ENCODE measurements at places on chromosomes 5 and 9. TPM values are rescaled to one million over a fixed set of nuclear protein-coding genes. Genes with fewer than 3 reads are reported as not detected.

- DNase-seq = no peak
- H3K27me3 ChIP-seq = no peaks in the 10 kb centered on the region
- H3K27ac ChIP-seq = no peak overlapping the region
- H3K36me3 ChIP-seq = no peaks in the 10 kb centered on the region
- no peak overlapping the region for H3K4me3 ChIP-seq
- H3K4me1 ChIP-seq = no peaks in the 10 kb centered on the region
These were observed 779.3 kb upstream of the ACO1 start for GRCh38 chr9:31605164-31605563.

- H3K4me3 ChIP-seq = no peak overlapping the region
- no peak for DNase-seq
- H3K4me1 ChIP-seq = peaks cover 27% of the 10 kb centered on the region
- no peaks in the 10 kb centered on the region for H3K36me3 ChIP-seq
- H3K27ac ChIP-seq = no peak overlapping the region
These were observed 138.5 kb downstream of the DCP2 start for GRCh38 chr5:113115061-113115460.

DNA sequence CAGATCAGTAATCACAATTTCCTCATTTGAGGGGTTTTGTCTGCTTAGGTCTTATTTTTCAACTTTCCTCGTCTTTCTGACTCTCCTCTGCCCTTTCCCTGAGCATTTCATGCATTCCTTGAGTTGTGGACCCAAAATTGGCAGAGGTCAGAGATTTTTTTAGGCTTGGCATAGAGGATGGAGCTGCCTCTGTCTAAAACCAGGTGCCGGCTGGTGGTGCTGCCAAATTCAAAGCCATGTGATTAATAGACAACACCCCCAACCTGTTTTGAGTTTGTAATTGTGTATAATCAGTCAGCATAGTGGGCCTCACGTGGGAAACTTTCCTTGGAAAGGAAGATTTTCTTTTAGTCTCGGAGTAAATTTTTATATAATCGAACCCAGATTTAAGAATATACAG, 39.6 kb downstream of the TJP2 start:
- no peaks in the 10 kb centered on the region for H3K27me3 ChIP-seq
- peaks cover 2% of the 10 kb centered on the region for H3K4me1 ChIP-seq
- no peak overlapping the region for H3K27ac ChIP-seq
- no peak overlapping the region for H3K4me3 ChIP-seq

DNA sequence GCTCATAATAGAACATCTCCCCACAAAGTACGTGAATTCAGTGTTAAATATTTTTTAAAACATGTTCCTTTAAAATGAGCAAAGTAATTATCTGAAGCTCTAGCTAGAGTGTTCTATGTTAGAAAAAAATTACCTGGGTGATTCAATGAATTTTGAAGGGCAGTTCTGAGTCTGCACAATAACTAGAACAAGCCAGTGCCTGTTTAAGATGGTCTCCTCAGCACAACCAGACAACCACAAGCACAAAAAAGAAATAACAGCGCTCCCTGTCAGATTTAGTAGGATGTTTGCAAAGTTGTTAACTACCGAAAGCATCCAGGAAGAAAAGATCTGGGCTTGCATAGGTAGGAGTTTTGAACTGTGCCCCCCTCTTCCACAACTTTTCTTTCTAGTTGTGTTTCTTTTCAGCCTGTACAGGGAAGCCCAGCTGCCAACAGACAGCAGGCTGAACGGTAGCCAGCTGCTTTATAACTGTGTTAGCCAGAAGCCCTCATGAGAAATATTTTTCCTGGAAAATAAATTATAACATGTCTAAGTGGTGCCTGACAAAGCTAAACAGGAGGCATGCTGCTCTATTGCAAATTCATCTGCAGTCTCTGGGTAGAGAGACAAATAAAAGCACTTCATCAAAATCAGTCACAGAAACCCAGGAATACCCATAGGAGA, 1026.9 kb downstream of the MAT2B start:
- no peaks in the 10 kb centered on the region for H3K36me3 ChIP-seq
- no peak overlapping the region for H3K4me3 ChIP-seq
- no peaks in the 10 kb centered on the region for H3K27me3 ChIP-seq
- peaks cover 8% of the 10 kb centered on the region for H3K4me1 ChIP-seq
- peak overlapping the region; percentile 47 for H3K27ac ChIP-seq

GRCh38 chr5:148923023-148923422, 96.6 kb downstream of the ADRB2 start:
- no peaks in the 10 kb centered on the region for H3K36me3 ChIP-seq
- no peak for DNase-seq
- H3K27me3 ChIP-seq = peaks cover 2% of the 10 kb centered on the region
- no peak overlapping the region for H3K27ac ChIP-seq
- H3K4me3 ChIP-seq = no peak overlapping the region
- no peaks in the 10 kb centered on the region for H3K4me1 ChIP-seq

DNA sequence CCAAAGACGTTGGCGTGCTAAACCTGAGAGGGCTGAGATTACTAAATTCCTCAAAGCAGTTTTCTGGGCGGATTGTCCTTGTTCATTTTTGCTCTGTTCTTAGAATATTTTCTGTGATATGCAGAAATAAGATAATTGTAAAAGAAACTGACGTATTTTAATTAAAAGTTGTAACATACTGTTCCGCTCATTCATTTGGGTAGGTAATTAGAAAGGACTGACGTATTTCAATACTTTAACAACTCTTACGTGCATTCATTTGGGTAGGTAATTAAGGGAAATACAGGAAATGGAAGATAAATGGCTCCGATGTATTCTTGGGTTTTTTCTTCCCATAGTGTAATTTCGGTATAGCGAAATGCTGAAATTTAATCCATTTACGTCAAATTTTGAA, 1.1 kb downstream of the OSTF1 start:
- peaks cover 9% of the 10 kb centered on the region for H3K4me1 ChIP-seq
- no peaks in the 10 kb centered on the region for H3K27me3 ChIP-seq
- DNase-seq = no peak
- H3K27ac ChIP-seq = peak overlapping the region; percentile 96
- no peaks in the 10 kb centered on the region for H3K36me3 ChIP-seq

DNA sequence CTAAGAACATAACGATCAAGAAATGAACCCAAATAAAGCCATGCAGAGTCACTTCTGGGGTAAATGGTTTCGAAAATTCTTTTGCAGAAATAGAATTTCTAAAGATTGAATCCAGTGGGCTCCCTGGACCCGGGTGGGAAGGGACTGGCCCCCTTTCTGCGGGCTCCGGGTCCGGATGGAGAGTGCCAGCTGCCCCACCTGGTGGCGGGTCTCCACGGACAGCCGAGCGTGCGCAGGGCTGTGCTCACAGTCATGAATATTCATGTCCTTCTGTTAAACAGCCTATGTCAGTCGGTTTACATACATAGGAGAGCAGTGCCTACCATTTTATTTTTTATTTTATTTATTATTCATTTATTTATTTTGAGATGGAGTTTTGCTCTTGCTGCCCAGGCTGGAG, 4.7 kb upstream of the PPP1R26 start:
- peaks cover 27% of the 10 kb centered on the region for H3K27me3 ChIP-seq
- no peak overlapping the region for H3K4me3 ChIP-seq
- peaks cover 14% of the 10 kb centered on the region for H3K4me1 ChIP-seq
- H3K27ac ChIP-seq = no peak overlapping the region
- no peak for DNase-seq

- no peak for DNase-seq
- peaks cover 9% of the 10 kb centered on the region for H3K27me3 ChIP-seq
- H3K36me3 ChIP-seq = no peaks in the 10 kb centered on the region
- peaks cover 17% of the 10 kb centered on the region for H3K4me1 ChIP-seq
- peak overlapping the region; percentile 82 for H3K4me3 ChIP-seq
- peak overlapping the region; percentile 95 for H3K27ac ChIP-seq
These were observed 1.1 kb upstream of the LPAR1 start for GRCh38 chr9:111039231-111039906.

- H3K36me3 ChIP-seq = peaks cover 3% of the 10 kb centered on the region
- peaks cover 6% of the 10 kb centered on the region for H3K4me1 ChIP-seq
- peak overlapping the region; percentile 62 for H3K27ac ChIP-seq
- no peaks in the 10 kb centered on the region for H3K27me3 ChIP-seq
These were observed 70.8 kb upstream of the LPCAT1 start for GRCh38 chr5:1594357-1595106.

DNA sequence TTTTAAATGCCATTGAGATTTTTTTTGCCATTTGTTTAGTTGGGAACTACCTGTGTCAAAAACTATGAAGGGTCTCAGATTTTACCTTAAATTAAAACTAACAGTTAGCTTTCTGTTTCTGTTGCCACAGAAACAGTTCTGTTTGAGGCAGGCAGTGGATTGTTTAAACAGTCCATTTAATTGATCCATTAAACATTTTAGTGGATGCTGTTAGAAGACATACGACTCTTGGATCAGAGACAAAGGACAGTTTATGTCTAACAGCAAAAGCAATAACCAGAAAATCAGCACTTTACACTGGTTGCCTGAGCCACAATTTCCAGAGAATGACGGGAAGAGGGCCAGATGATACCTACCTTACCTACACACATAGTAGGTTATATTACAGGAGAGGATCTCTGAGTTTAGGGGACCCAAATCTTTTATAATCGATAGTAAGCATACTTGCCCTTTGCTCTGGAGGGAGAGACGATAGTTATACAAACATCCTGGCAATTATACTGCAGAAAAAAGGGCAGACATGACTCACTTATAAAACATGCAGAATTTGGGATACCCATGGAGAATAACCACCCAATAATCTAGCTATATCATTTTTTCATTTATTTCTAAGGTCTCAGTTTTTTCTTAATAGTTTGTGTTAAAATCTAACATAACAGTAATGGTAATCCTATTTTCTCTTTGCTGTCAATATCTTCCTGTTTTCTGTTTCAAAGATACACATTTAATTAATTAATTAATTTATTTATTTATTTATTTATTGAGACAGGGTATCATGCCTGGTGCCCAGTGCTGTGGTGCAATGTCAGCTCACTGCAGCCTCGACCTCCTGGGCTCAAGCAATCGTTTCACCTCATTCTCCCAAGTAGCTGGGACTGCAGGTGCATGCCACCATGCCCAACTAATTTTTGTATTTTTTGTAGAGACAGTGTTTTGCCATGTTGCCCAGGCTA, 136.7 kb upstream of the TNFAIP8 start:
- no peak for DNase-seq
- no peaks in the 10 kb centered on the region for H3K27me3 ChIP-seq
- H3K36me3 ChIP-seq = peaks cover 4% of the 10 kb centered on the region
- no peak overlapping the region for H3K4me3 ChIP-seq
- no peaks in the 10 kb centered on the region for H3K4me1 ChIP-seq
- H3K27ac ChIP-seq = no peak overlapping the region

Gene PDGFRB
- 109 TPM for total RNA-seq

Gene FOXD4
- total RNA-seq = 0.58 TPM

Gene INSL4
- total RNA-seq = not detected

Gene VLDLR
- 18.9 TPM for total RNA-seq

- H3K27me3 ChIP-seq = no peaks in the 10 kb centered on the region
- DNase-seq = no peak
- H3K36me3 ChIP-seq = peaks cover 19% of the 10 kb centered on the region
- H3K27ac ChIP-seq = no peak overlapping the region
- H3K4me3 ChIP-seq = no peak overlapping the region
- H3K4me1 ChIP-seq = no peaks in the 10 kb centered on the region
These were observed 27.4 kb upstream of the FAM120AOS start for GRCh38 chr9:93480728-93481324.

Gene SLC36A2
- 0.04 TPM for total RNA-seq

- no peak overlapping the region for H3K27ac ChIP-seq
- H3K4me1 ChIP-seq = no peaks in the 10 kb centered on the region
- no peaks in the 10 kb centered on the region for H3K36me3 ChIP-seq
- DNase-seq = no peak
These were observed 166.4 kb downstream of the FAM170A start for GRCh38 chr5:119795768-119796167.

DNA sequence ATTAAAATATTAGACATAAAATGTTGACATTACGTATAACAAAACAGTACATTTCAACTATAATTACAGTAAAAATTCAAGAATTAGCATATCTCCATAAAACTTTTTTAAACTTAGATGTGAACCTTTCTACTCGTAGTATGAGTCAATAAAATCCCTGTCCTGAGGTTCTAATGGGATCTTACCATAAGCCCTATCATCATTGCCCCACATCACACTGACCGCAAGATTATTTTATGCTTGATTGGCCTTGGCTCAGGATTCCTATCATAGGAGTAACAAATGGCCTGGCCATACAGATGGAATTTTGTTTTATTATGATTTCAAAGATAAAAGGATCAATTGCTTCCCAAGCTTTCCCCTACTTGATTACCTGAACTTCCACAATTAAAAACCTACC, 238.3 kb downstream of the MEF2C start:
- DNase-seq = no peak
- H3K36me3 ChIP-seq = no peaks in the 10 kb centered on the region
- H3K27ac ChIP-seq = no peak overlapping the region
- no peak overlapping the region for H3K4me3 ChIP-seq

DNA sequence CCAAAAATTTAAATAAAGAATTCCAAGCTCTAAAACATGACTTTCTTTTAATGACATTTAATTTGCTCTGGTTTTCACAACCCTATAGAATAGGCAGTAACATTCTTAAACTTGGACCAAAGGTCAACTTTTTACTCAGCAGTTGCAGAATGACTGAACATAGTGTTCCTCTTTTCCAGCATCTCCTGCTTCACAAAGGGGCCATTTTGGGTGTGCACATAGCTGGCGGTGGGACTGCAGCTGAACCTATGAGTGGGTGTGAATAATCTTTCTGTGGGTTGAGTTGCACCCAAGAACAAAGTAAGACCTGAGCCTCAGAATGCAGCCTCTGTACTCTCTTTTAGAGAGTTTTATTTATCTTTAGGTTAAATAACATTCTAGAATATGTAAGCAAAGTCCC, 96.9 kb upstream of the HAPLN1 start:
- no peak overlapping the region for H3K4me3 ChIP-seq
- no peaks in the 10 kb centered on the region for H3K4me1 ChIP-seq
- no peaks in the 10 kb centered on the region for H3K27me3 ChIP-seq
- H3K27ac ChIP-seq = no peak overlapping the region

GRCh38 chr9:72557549-72557948, 36.1 kb downstream of the TMC1 start:
- H3K27ac ChIP-seq = no peak overlapping the region
- H3K4me3 ChIP-seq = no peak overlapping the region
- no peaks in the 10 kb centered on the region for H3K27me3 ChIP-seq
- DNase-seq = no peak
- H3K4me1 ChIP-seq = no peaks in the 10 kb centered on the region

Gene GRXCR2
- total RNA-seq = not detected

Gene GFI1B
- 0.13 TPM for total RNA-seq

Gene HAVCR1
- 0.04 TPM for total RNA-seq

GRCh38 chr9:128969491-128969890, 22.0 kb downstream of the NUP188 start:
- H3K27ac ChIP-seq = no peak overlapping the region
- peaks cover 61% of the 10 kb centered on the region for H3K36me3 ChIP-seq
- no peak for DNase-seq
- no peak overlapping the region for H3K4me3 ChIP-seq
- H3K4me1 ChIP-seq = no peaks in the 10 kb centered on the region
- no peaks in the 10 kb centered on the region for H3K27me3 ChIP-seq
